ENCODE measurements at places on chromosomes 7 and 10. TPM values are rescaled to one million over a fixed set of nuclear protein-coding genes. Genes with fewer than 3 reads are reported as not detected.

The ANXA11 gene
- total RNA-seq: 142 TPM

The MOGAT3 gene
- not detected for total RNA-seq

The PRPS1L1 gene
- not detected for total RNA-seq

The MRC1 gene
- total RNA-seq: 0.05 TPM

The OPALIN gene
- not detected for total RNA-seq

The VAX1 gene
- 1.7 TPM for total RNA-seq

The EVX1 gene
- total RNA-seq: not detected

The CYREN gene
- total RNA-seq: 73.5 TPM

The LRRD1 gene
- total RNA-seq: not detected

The HNRNPF gene
- total RNA-seq: 326 TPM

The FAM25C gene
- not detected for total RNA-seq

The GPR26 gene
- not detected for total RNA-seq

The PLEKHA8 gene
- total RNA-seq: 5.5 TPM

The LLCFC1 gene
- total RNA-seq: not detected

The C10orf105 gene
- not detected for total RNA-seq

The TACC2 gene
- total RNA-seq: 83.1 TPM

The RSU1 gene
- total RNA-seq: 82.7 TPM

The METTL2B gene
- 22.6 TPM for total RNA-seq

The EPO gene
- total RNA-seq: not detected

The CFTR gene
- total RNA-seq: 0.06 TPM

The ANKRD26 gene
- 2.4 TPM for total RNA-seq

The PLCE1 gene
- 5.8 TPM for total RNA-seq

The MSMB gene
- not detected for total RNA-seq

The PNLIPRP1 gene
- not detected for total RNA-seq

The PNLIPRP3 gene
- total RNA-seq: not detected

The FAM180A gene
- not detected for total RNA-seq

The PILRA gene
- 3.8 TPM for total RNA-seq

The TEX36 gene
- not detected for total RNA-seq

The HTR5A gene
- total RNA-seq: not detected

The HOXA11 gene
- 0.77 TPM for total RNA-seq

The SFXN2 gene
- total RNA-seq: 2.7 TPM

The ENTPD1 gene
- total RNA-seq: 0.02 TPM

The KNDC1 gene
- total RNA-seq: 1.4 TPM

The CALCR gene
- not detected for total RNA-seq

The MYL10 gene
- not detected for total RNA-seq

The EBF3 gene
- 0.14 TPM for total RNA-seq

The AMPH gene
- 0.09 TPM for total RNA-seq

The GTF2IRD2 gene
- total RNA-seq: 5.2 TPM

The TSPAN12 gene
- total RNA-seq: 0.46 TPM

The DOCK1 gene
- 26.3 TPM for total RNA-seq

The CCDC3 gene
- 1.2 TPM for total RNA-seq

The FOXP2 gene
- not detected for total RNA-seq

The AGMO gene
- 0.72 TPM for total RNA-seq

The ATRNL1 gene
- total RNA-seq: 0.30 TPM

The IDI2 gene
- total RNA-seq: not detected

The ABCB1 gene
- total RNA-seq: 0.29 TPM

The TAX1BP1 gene
- 103 TPM for total RNA-seq

The PIP gene
- total RNA-seq: 0.18 TPM

Data from A549 treated with CORT108297 at 1 μM for 4 hours (cell line).